ENCODE measurements at places on chromosomes 7 and 10.

DNA sequence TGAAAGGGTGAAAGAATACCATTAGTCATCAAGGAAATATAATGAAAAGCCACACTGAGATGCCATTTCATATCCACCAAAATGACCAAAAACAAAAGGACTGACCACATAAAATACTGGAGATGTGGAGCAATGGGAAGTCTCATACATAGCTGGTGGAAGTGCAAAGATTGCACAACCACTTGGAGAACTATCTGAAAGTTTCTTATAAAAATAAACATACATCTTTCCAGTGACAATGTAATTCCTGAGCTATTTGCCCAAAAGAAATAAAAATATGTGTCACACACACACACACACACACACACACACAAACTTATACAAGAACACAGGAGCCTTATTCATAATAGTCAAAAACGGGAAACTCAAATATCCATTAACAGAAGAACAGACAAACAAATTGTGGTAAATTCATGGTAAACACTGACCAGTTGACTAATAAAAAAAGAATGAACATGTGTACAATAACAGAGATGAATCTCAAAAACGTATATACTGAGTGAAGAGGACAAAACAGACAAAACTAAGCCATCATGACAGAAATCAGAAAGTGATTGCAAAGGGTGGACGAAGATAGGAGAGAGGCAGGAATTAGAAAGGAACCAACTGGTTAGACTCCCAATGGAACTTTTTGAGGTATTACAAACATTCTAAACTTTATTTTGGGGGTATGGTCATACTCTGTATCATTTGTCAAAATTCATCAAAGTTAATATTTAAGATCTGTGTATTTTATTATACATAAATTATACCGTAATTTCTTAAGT is 21.5 kb downstream of the WASL start:
- no peak for DNase-seq

DNA sequence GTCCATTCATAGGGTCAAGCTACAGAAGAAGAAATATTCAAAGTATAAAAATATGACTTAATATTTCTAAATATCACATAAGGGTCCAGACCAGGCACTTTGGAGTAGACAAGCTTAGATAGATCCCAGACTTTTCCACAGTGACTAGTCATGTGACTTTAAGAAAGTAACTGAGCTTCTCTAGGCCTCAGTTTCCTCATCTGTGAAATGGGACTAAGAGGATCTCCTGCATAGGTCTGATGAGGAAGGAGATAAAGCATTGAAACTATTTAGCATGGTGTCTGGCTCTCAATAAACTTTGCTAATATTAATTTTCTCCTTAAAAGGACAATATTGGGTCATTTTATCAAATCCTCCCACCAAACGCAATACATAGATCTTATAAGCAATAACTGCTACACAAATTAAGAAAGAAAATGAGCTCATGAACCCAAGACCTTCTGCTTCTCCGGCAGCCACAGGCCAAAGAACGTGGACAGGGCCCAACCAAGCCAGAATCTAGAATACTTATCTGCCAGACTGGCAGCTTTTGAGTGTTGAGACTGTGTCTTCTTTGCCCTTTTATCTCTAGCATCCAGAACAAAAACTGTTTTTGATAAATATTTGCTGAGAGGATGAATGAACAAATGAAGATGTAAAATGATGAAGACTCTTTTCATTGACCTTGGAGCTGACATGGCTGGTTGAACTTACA is 1.6 kb upstream of the TARP start:
- no peak for DNase-seq

DNA sequence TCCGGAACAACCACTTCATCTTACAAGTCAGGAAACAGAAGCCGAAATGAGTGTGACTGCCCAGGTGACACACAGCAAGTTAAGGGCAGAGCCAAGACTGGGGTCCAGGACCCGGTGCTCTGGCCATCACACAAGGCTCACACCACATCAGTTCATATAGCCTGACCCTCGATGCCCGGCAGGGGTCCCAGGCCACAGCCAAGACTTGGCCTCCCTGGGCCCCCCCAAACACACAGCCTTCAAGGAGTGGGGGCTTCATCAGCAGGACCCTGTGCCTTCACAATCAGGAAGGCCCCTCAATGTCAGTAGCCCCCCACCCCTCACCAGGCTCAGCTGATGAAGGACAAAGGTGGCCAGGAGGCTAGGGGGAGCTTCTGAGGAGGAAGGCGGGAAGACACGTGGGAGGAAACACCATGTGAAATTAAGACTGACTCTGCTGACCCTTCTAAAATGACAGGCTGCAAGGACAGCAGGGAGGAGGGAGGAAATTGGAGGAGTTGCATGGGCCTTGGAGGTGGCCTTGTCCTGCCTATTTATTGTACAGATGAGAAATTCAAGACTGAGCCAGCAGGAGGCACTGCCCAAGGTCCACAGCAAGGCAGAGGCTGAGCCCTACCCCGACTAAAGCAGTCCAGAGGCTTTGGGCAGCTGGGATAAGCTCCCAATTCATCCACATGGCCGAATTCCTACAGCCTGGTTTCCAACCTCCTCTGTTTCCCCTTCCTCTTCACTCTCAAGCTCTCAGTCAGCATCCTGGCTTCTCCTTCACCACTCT is 216.1 kb upstream of the ZMIZ1 start:
- DNase-seq: peak; percentile 25

GRCh38 chr7:77426521-77427051 is 10.4 kb upstream of the GSAP start:
- DNase-seq: no peak

GRCh38 chr7:66033471-66034385 is 41.9 kb upstream of the ASL start:
- no peak for DNase-seq

GRCh38 chr10:43292755-43293676 is 26.2 kb upstream of the RASGEF1A start:
- DNase-seq: peak; percentile 58

DNA sequence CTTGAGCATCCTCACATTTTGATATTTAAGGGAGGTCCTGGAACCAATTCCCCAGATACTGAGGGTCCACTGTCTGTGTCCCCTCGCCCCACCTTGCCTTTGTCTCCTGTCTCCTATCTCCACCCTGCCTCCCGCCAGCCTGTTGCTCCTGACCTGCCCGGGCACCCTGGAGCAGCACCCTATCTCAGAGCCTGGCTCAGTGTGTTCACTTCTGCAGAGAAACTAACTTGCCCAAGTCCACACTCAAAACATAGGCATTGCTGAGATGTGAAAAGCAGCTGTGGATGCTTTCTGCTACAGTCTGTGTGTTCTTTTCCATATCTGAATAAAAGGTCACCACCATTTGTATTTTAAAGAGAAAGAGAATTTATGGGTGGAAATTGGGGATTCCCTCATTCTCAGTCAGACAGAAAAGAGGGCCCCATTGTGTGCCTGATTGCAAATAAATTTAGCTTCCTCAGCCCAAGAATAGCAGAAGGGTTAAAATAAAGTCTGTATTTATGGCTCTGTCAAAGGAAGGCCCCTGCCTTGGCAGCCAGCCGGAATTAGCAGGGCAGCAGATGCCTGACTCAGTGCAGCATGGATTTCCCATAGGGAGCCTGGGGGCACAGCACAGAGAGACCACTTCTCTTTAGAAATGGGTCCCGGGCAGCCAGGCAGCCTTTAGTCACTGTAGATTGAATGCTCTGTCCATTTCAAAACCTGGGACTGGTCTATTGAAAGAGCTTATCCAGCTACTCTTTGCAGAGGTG is 161.3 kb downstream of the EGFR start:
- no peak for DNase-seq

DNA sequence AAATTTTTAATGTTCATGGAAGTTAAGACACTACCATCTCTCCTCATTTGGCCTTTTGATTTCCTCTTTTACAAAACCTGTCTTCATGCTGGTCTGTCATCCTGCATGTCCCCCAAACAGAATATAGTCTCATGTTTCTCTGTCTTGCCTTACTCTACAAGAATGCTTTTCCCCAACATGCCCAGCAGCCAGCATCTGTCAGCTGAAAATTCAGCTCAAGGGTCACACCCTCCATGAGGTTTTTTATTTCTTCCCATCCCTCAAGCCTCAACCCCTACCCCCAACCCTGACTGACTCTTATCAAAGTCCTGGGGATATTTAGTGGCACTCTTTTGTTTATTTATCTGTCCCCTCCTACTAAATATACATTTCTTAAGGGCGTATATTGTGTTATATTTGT is 202.0 kb downstream of the ANK3 start:
- no peak for DNase-seq

DNA sequence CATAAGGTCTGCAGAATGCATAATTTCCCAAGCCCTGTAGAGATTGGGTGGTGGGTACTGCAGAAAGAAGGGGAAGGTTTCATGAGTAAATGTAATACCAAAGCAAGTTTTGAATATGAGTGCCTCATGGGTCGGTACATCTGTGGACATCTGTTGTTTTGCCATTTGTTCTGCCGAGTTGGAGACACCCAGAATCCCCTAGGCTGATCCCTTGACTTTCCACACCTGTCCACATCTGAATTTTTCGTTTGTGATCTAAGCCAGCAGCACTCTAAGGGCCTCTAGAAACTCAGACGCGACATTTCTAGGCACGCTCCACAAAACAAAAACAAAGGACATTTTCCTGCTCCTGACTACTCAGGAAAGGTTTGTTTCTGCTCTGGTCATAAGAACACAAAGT is 11.7 kb upstream of the SLF2 start:
- DNase-seq: no peak

DNA sequence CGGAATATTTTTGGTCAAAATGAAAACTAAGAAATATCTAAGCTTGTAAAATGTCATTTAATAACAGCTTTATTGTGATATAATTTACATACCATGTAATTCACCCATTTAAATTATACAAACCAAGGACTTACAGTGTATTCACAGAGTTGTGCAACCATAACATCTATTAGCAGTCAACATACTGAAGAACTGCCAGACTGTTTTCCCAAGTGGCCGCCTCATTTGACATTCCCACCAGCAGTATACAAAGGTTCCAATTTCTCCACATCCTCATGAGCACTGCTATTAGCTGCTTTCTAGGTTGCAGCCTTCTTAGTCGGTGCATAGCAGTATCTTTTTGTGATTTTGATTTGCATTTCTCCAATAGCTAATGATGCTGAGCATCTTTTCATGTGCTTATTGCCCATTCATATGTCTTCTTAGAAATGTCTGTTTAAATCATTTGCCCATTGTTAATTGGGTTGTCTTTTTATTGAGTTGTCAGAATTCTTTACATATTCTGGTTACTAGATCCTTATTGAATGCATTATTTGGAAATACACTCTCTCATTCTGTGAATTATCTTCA is 153.0 kb upstream of the FGFR2 start:
- no peak for DNase-seq

DNA sequence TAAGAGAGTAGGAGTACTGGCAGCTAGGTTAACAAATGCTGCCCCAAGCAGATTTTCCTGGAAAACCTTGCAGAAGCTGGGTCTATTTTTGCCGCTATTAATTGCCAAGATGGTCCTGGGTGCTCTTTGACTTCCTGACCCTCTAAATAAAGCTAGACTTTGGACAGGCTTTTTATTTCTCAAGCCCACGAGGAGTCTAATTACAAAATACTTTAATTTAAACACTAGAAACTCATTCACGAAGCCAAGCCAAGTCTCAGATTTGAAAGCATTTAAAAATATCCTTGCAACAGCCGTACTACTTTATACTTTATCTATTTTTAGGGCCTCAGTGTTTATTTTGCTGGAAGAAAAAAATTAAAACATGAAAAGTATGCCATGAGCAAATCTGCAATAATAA is 45.1 kb downstream of the TMEM26 start:
- no peak for DNase-seq

DNA sequence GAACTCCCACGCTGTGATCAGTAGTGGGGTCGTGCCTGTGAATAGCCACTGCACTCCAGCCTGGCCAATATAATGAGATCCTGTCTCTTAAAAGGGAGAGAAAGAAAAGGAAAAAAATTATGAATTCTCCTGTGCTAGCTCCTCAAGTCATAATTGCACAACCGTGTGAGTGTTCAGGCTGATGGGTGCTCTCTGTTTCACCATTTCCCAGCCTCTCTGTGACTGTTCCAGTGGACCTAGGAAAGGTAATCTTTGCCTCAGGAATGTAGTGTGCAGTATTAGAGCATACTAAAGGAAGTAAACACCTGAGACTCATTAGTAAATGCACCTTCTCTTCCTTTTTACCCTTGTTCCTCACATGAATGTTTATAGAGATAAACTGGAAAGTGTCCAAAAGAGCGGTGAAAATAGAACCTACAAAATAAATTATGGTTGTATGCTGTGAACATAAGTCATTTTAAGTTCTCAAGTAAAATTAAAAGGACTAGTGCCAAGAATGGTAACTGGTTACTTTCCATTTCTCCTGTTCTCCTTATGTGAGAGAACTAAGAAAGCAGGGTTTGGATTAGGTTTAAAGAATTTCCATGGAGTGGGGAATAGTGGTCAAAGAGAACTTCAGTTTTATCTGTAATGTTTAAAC is 42.7 kb downstream of the INPP5F start:
- DNase-seq: no peak

GRCh38 chr7:142771353-142771723 is 568 bp downstream of the PRSS2 start:
- DNase-seq: no peak

DNA sequence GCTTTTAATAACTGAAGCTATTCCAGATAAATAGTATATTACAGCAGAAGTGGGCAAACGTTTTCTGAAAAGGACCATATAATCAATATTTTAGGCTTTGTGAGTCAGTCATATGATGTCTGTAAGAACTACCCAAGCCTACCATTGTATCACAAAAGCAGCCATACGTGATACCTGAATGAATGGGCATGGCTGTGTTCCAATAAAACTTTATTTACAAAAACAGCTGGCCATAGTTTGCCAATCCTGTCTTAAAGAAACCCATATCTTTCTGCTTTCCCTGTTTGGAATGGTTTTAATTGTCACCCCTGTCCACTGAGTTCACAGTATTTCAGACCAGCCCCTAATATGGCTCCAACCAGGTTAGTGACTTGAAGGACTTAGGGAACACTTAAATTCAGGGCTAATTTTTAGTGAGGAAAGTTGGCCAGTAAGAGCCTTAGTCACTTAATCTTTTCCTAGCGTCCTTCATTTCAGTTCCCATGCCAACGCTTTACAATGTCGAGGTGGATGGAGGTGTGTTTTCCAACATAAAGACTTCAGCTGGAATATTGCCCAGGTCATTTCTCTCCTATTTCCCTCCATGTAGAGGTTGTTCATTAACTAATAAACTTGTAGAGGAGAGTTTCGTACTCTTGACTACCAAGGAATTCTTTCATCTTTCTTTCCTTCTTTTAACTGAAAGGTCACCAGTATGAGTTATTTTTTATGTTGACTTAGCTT is 184.5 kb downstream of the TRIL start:
- DNase-seq: no peak

GRCh38 chr7:157547611-157548010 is 210.8 kb downstream of the DNAJB6 start:
- DNase-seq: no peak

- DNase-seq: no peak
Observed at GRCh38 chr7:55555160-55555559, 17.1 kb downstream of the VOPP1 start.

DNA sequence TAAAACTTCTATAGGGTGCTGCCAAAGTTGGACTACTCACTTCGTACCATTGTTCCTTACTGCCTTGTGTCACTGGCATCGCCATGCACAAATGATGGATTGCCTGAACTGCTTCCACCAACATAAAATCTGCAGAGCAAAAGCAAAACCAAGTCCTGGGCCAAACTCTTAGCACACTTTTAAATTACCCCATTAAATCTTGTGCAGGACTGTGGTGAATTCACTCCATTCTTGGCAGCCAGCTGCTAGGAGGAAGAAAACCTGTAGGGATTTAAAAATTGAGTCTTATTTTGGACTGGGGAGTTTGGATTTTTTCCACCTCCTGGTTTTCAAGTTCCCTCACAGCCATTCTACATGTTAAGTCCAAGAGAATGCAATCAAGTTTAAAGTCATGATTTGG is 646.9 kb downstream of the SORCS3 start:
- no peak for DNase-seq

Measured in stimulated activated CD4-positive, alpha-beta T cell treated with anti-CD3 and anti-CD28 coated beads, Interleukin-15, amount 100 ng/mL, for 24 hours (primary cell).